ENCODE measurements at places on chromosomes 11 and 22. TPM values are rescaled to one million over a fixed set of nuclear protein-coding genes. Genes with fewer than 3 reads are reported as not detected.
A peak's percentile ranks its signal among the peaks of the same experiment; 100 is the strongest.

DNA sequence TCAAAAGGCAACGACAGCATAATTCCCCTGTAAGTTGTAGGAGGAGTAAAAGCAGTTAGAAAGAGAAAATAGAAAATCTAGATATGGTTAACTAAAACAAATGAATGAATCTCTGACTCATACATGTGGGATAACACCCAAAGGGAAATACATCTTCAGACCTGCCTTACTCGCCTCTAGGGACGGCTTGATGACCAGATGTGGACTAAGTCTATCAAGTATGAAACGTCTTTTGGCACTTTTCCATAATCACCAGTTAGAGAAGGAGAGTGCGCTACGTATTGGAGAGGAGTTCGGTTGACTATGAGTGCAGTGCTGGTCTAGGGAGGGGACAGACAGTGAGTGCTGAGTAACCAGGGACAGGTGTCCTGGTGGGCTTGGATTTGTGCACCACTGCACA, 459.9 kb downstream of the OPCML start:
- no peak overlapping the region for H3K27ac ChIP-seq
- no peaks in the 10 kb centered on the region for H3K36me3 ChIP-seq
- H3K27me3 ChIP-seq: peaks cover 5% of the 10 kb centered on the region
- H3K4me1 ChIP-seq: no peaks in the 10 kb centered on the region
- no peak for DNase-seq
- no peak overlapping the region for H3K4me3 ChIP-seq

DNA sequence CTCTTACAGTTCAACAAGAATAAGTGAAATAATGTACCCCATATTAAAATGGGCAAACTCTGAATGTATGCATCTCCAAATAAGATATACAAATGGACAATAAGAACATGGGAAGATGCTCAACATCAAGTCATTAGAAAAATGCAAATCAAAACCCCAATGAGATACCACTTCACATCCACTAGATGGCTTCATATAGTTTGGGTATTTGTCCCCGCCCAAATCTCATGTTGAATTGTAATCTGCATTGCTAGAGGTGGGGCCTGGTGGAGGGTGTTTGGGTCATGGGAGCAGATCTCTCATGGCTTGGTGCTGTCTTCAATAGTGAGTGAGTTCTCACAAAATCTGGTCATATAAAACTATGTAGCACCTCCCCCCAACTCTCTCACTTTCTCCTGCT, 5.7 kb downstream of the MPZL2 start:
- no peak overlapping the region for H3K4me3 ChIP-seq
- peaks cover 39% of the 10 kb centered on the region for H3K36me3 ChIP-seq
- no peaks in the 10 kb centered on the region for H3K27me3 ChIP-seq
- no peak overlapping the region for H3K27ac ChIP-seq

MFRP gene
- not detected for total RNA-seq

DNA sequence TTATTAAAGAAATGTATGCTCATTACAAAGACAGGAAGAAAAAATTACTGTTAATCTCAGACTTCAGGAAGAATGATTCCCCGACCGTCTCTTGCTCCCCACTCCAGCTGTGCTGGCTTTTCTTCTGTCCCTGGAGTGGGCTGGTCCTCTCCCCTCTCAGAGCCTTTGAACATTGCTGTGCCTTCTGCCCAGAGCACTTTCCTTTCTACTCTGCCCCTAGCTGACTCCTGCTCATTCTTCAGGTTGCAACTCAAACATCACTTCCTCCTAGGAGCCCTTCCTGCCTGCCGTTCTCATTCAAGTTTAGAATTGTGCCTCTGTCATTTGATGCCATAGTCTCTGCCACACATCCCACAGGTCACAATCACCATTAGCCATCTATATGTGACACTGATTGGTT, 329.5 kb downstream of the MIAT start:
- no peak overlapping the region for H3K27ac ChIP-seq
- DNase-seq: no peak
- no peaks in the 10 kb centered on the region for H3K36me3 ChIP-seq
- no peak overlapping the region for H3K4me3 ChIP-seq
- no peaks in the 10 kb centered on the region for H3K27me3 ChIP-seq

DNA sequence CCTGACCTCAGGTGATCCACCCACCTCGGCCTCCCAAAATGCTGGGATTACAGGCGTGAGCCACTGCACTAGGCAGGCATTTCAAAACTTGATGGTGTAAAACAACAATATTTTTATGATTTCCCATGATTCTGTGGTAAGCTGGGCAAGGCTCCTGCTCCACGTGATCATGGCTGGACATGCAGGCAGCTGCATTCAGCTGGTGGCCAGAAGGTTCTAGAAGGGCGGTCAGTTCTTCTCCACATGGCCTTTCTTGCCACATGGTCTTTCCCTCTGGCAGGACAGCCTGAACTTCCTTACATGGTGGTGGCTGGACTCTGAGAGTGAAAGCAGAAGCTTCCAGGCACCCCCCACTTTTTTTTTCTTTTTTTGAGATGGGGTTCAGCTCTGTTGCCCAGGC, 9.9 kb upstream of the RASD2 start:
- no peaks in the 10 kb centered on the region for H3K36me3 ChIP-seq
- H3K4me1 ChIP-seq: no peaks in the 10 kb centered on the region
- no peak overlapping the region for H3K27ac ChIP-seq
- no peak for DNase-seq
- no peak overlapping the region for H3K4me3 ChIP-seq
- no peaks in the 10 kb centered on the region for H3K27me3 ChIP-seq

DNA sequence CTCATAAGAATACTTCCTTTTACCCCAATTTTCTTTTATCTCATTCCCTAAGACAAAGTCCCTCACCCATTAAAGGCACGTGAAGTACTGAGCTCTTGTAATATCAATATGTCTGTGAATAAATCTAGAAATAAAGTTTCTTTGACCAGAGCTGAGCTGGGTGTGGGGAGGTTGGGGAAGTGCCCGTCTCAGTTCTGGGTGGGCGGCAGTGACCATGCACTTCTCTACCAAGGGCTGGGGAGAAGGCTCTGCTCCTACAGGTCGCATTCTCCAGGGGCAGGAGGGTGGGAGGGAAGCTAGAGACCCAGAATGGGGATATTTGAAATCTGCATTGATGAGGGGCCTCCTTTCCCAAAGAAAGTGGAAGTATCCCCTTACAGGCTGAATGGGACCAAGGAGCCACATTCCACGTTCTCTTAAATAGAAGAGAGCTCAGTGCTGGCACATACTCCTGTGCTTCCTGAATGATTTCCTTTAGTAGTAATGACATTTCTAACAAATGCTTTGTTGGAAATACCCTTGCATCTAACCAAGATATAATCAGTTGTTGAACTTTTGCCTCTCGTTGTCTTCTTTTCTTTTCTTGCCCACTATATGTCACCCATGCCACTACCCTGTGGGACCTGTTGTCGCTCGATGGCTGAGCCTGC, 16.1 kb downstream of the RBX1 start:
- peaks cover 6% of the 10 kb centered on the region for H3K4me1 ChIP-seq
- H3K27me3 ChIP-seq: no peaks in the 10 kb centered on the region
- no peak for DNase-seq
- H3K4me3 ChIP-seq: no peak overlapping the region
- peak overlapping the region; percentile 51 for H3K27ac ChIP-seq

DNA sequence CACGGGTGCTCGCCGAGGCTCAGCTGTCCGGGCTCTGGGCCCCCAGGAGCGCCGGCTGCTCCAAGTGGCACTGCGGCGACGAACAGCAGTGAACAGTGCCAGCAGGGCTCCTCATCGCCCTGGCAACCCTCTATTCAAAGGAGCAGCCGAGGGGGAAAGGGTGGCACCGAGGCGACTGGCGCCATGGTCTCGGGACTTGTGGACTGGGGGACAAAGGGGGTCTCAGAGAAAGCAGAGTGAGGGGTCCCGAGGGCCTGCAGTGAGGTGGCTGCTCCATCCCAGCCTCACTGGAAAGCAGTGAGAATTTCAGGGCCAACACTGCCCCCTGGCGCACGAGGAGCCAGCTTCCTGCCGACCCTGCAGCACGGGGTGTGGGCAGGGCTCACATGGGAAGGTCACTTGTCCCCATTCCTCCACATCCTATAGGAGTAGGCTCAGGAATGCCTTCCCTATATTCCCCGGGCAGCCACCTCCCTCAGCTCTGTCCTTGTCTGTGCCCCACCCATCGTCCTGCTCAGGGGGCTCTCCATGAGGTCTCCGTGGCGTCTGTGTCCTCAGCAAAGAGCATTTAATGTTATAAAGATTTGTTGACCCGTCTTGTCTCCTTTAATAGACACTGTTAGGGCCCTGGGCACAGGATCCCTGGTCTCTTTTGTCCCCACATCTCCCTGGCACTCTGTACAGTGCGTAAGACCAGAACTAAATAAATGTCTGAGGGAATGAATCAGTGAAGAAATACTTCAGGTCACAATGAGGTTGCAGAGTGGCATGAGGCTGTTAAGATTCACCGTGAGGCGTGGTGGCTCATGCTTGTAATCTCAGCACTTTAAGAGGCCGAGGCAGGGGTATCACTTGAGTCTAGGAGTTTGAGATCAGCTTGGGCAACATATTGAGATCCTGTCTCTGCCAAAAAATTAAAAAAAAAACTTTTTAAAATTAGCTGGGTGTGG, 26.4 kb downstream of the LRFN4 start:
- no peak overlapping the region for H3K4me3 ChIP-seq
- H3K27ac ChIP-seq: no peak overlapping the region
- peak; percentile 74 for DNase-seq
- peaks cover 11% of the 10 kb centered on the region for H3K4me1 ChIP-seq
- H3K36me3 ChIP-seq: no peaks in the 10 kb centered on the region
- H3K27me3 ChIP-seq: no peaks in the 10 kb centered on the region

GRCh38 chr22:39316440-39317083, 2.9 kb downstream of the RPL3 start:
- peaks cover 55% of the 10 kb centered on the region for H3K4me1 ChIP-seq
- peak overlapping the region; percentile 61 for H3K27ac ChIP-seq
- peak overlapping the region; percentile 100 for H3K4me3 ChIP-seq
- DNase-seq: peak; percentile 85
- no peaks in the 10 kb centered on the region for H3K27me3 ChIP-seq

DNA sequence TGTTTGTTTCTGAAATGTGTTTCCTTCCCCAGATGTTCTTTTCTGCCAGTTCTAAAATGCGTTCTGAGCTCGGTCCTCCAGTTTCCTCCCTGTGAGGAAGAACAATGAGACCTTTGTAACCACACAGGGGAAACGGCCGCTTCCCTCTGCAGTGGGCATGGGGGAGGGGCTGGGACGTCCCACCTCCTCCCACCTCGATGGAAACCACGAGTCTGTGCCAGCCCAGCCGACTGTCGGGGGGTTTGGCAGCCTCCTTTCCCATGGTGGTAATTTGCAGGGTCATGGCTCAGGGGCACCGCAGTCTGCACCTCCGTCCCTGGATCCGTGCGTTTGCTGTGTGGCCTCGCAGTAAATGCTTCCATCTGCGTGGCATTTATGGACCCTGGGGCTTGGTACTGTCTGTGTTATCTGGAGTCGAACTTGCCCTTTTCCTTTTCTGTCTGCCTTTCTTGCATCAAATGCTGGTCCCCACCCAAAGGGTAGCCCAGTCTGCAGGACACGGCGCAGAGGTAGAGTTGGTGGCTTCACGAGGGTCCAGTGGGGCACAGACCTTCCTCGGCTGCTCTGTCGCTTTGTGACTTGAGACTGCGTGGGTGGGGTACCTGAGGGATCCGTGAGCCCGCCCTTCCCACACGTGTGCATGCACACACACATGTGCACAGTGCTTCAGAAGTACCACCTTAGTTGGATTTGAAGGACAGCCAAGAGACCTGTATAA, 16.1 kb downstream of the LRP5 start:
- no peak for DNase-seq
- H3K27me3 ChIP-seq: no peaks in the 10 kb centered on the region
- no peak overlapping the region for H3K4me3 ChIP-seq

DNA sequence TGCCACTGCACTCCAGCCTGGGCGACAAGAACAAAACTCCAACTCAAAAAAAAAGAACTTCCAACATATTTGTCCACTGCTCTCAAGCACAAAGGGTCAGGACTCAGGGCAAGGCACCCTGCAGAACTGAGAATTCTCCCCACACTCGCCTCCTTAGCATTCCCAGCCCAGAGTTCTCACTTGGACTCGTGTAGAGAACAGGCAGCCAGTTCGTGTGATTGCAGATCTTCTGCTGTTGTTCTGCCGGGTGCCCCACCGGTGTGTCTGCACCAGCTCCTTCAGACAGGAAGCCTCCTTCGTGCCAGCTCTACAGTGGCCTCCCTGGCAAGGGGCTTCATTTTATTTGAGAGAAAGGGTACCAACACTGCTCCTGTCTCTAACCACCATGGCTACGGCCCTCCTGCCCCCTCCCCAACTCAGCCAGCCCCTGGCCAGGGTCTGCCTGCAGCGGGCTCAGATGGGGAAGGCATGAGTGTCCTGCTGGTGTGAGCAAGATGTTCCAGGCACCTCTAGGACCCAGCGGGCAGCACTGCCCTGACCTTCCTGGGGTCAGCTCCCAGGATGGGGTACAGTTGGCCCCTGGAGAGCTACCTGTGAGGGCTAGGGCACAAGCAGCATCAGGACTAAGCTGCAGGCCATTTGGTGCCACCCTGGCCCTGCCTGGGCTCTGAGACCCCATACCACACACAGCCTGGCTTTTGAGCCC, 19.5 kb upstream of the SCGB1A1 start:
- no peaks in the 10 kb centered on the region for H3K27me3 ChIP-seq
- no peaks in the 10 kb centered on the region for H3K36me3 ChIP-seq
- peak overlapping the region; percentile 19 for H3K4me3 ChIP-seq

All from activated T-cell treated with anti-CD3 and anti-CD28 coated beads, Interleukin-2, amount 50 U/mL, for 72 hours (primary cell).